ENCODE measurements at places on chromosomes 12 and 14.

DNA sequence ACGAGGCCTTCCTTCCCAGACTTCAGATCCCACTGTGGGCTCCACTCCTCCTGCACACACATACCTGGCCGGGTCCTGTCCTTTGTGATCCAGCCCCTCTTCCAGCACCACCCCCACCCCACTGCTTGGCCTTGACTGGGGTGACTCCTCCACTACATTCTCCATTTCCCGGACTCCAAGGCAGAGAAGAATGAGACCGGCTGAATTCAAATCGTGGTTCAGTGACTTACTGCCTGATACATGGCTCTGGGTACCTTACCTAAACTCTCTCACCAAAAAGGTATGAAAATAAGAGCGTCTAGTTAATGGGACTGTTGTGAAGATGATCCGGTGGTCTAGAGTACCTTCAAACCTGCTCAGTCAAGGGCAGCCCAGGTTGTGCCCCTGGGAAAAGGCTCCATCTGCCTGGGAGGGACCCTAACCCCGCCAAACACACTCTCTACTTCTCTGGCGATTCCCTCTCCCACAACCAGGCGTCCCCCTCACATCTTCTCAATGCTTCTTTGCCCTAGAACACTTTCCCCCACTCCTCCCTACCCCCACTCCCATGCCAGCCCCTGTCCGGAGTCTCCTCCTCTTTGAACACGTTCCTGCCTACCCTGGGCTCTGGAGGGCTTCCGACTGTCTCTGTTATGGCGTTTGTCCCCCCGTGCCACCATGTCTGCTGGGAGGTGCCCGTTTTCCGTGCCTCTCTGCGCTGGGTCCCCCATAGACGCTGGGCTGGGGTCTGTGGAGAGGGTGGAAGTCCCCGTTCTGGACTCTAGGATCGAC is 1.5 kb upstream of the ZBTB42 start:
- DNase-seq: no peak

DNA sequence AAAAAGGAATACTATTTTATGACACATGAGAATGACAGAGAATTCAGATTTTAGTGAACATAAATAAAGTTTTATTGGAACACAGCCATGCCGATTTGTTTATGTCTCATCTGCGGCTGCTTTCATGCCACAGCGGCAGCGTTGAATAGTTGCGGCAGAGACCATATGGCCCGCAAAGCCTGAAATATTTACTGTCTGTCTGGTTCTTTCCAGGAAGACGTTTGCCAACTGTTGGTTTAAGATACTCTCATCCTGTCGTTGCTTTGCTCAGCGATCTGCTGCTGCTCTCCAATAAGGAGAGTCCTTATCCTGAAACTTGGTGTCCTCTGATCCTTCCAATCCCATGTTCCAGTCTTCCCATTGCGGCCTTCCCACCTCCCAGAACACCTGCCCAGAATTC is 89.9 kb downstream of the SLC24A4 start:
- DNase-seq: no peak

GRCh38 chr12:88367231-88367630 is 213.0 kb downstream of the KITLG start:
- peak; percentile 53 for DNase-seq

- DNase-seq: no peak
Measured at GRCh38 chr12:109510196-109510595, 32.8 kb downstream of the UBE3B start.

DNA sequence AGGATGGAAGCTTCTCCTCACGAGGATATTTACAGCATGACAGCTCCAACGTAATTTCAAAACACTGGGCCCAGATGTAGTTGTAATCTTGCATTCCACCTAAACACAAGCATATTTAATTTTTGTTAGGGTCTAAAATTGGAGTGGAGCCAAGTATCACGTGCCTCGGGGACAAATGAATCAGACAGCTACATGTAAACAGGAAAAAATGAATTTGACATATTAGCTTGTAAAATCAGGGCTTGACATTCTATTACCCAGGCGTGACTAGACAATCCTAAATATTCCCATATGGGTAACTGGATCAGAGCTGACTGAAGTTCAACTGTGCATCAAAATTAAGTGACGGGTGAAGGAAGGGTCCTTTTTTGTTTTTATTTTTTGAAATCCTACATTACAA is 59.0 kb downstream of the MDM2 start:
- no peak for DNase-seq

DNA sequence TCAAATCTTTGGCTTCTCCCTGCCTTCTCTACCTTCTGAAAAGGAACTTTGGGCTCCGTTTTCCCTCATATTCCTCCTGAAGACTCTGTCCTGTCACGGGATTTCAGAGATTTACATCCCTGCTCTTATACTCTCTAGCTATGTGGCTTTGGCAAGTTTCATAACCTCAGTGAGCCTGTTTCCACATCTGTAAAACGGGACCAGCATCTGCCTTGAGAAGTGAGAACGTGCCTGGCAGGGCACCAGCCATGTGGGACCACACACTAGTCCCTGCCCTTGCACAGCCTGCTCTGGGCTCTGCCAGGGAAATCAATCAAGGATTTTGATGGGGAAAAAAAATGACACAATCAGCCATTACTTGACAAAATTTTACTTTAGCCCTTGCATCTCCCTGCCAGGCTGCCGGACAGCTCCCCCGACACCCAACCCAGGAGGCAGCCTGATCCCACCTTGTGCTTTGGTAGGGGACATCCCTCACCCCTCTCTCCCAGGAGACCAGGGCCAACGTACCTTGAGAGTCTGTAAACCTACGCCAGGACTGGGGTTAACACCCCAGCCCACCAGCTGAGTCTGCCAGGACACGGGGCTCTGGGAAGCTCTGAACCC is 8.5 kb downstream of the PHETA1 start:
- DNase-seq: no peak

DNA sequence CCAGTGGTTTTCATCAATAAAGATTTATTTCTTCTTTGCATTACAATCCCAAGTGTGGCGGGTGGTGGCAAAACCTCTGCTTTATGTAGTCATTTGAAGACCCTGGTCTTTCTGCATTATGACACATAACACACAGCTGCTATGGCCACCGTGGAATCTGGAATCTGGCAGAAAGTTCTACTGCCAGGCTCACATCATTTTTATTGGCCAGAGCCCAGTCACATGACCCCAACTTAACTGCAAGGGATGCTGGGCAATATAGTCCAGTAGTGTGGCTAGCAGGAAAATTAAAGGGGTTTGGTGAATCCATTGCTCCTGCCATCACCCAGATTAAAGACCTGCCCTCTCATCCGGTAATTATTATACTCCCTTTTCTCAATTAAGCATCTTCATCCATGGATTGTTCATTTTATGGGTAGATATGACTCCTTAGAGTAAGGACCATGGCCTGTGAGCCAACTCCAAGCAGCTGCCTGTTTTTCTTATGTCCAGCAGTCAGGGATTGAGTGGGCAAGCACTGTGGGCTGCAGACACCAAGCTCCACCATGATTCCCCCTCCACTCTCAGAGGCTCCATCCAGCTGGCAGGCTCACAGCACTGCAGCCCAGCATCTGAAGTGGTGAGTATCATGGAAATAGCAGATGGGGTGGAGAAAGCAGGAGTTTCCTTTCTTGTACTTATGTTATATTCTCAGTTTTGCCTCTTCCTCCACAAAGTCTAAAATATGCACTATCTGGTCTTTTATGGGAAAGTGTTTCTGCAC is 1030.7 kb downstream of the AACS start:
- DNase-seq: no peak

DNA sequence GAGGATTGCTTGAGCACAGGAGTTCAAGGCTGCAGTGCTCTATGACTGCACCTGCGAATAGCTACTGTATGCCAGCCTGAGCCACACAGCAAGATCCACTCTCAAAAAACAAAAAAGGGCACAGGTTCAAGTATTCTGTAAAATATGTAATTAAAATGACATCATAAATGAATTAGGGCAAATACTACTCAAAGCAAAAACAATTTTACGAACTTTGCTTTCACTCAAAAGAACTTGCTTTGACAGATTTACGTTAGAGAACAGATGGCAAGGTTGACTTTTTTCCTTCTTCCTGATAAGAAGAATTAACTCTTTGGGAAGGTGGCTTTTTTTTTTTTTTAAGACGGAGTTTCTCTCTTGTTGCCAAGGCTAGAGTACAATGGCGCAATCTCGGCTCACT is 44.0 kb upstream of the EAPP start:
- DNase-seq: no peak

GRCh38 chr12:97939156-97939555 is 476.6 kb downstream of the RMST start:
- no peak for DNase-seq

- DNase-seq: peak; percentile 72
Measured at GRCh38 chr12:59808317-59808910, 212.6 kb downstream of the SLC16A7 start.

DNA sequence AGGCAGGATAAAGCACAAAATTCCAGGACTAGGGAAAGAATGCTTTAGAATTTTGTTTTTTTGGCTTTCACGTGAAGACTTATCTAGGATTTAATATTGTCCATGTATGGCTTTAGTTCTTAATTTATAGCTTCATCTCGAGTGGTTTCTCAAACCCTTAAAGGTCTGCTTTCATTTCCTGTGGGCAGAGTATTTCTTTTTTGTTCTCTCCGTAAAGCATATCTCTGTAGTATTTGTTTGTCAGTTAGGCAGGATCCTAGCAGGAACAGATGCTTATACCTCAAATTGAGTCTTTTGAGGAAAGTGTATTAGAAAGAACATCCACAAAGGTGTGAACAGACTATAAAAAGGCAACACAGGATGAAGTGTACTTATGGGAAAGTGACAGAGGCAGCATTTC is 697.1 kb upstream of the SEL1L start:
- DNase-seq: no peak

- no peak for DNase-seq
Measured at GRCh38 chr12:75207338-75208083, 2.1 kb downstream of the KCNC2 start.

- peak; percentile 100 for DNase-seq
Measured at GRCh38 chr14:76977793-76978720, 50.5 kb downstream of the IRF2BPL start.

- DNase-seq: no peak
Measured at GRCh38 chr14:98692832-98693231, 579.2 kb downstream of the BCL11B start.

GRCh38 chr14:74973905-74974363 is 18.5 kb upstream of the PGF start:
- no peak for DNase-seq

DNA sequence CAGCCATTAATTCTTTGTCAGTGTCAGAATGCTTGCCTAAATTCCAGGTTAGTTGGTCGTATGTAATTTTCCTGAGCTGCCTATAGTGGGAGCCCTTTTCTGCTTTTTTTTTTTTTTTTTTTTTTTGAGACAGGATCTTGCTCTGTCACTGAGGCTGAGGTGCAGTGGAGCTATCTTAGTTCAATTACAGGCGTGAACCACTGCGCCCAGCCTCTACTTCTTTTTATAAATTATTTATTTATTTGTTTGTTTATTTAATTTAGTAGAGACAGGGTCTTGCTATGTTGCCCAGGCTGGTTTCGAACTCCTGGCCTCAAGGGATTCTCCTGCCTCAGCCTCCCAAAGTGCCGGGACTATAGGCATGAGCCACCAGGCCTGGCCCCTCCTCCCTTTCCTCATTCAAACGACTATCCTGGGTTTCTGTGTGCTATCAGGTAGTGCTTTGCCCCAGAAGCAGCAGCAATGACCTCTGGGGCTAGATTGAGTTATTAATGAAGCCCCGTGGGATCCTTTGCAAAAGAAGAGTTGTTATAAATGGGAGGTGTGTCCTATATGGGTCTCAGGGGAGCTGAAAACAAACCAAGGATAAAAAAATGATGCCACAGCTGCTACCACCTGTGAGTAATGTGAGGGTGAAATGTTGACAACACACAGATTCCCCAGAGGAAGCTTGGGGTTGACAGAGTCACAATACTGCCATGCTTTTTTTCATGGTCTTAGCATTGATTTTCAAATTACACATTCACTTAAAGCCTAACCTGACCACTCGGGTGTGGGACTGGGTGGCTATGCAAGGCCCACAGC is 34.6 kb upstream of the NFKBIA start:
- peak; percentile 38 for DNase-seq

GRCh38 chr14:105092171-105093037 is 27.2 kb upstream of the GPR132 start:
- DNase-seq: no peak

DNA sequence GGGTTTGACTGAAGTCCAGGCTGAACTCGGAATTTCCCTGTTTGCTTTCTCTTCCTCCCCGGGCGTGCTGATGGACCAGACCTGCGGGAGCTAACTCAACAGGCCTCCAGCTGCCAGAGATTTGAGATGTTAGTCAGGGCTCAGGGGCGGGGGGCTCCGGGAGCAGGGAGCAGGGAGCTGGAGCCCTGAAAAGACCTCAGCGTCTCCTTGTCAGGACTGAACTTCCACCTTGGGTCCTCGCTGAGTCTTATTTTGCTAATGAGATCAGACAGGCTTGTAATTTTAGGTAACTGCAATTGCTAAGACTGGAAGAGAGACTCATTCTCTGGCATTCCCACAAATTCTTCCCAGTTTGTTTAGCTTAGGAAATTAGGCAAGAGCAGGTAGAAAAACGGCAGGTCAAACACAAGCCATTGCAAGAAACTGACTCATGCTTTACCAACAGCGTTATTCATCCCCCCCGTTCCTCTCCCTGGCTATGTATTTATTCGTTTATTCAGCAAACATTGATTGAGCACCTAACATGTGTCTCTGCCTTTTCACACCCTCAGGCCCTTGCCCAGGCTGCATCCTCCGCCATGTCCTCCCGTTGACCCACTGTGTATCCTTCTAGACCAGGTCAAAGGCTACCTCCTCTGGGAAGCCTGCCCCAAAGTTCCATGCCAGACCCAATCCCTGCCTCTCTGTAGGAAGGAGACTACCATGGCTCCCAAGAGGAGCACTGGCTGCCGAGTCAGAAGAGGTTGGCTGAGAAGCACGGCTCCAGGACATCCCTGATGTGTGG is 80.4 kb upstream of the DIO3 start:
- DNase-seq: no peak

GRCh38 chr14:69291891-69292561 is 32.1 kb downstream of the GALNT16 start:
- no peak for DNase-seq

GRCh38 chr14:105527381-105527825 is 1.0 kb downstream of the TMEM121 start:
- DNase-seq: no peak

DNA sequence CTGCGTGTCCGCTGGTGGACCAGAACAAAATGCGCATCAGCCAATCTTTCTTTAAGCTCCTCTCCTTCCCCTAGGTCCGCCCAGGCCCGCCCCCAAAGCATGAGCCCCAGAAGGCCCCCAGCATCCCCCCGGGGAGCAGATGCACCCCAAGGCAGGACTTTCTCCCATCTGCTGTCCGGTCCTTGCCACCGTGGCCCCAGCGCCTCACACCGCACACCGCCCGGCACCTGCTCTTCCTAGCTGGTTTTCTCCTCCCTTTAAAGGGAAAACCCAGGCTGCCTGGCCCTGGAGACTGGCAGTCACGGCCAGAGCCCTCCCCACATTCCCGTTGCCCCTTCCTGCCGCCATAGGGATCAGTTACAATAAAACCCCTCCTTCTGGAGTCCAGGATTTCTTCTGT is 30.2 kb downstream of the RIMBP2 start:
- DNase-seq: no peak

DNA sequence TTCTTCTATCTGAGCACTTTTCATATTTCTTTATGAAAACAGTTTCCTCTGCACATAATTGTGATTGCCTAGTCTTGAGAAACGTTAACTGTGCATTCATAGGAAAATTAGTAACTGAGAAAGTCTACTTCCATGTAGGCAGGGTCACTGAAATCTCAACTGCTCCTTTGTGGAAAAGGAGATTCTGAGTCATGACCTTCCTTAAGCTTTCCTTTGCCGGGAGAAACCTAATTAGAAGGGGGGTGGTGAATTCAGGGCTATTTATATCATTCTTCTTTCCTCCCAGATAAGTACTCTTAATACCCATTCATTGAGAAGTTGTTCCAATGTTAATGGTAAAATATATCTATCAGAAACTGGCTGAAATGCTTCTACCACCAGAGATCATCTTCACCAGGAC is 751.0 kb upstream of the TMEM132C start:
- DNase-seq: no peak

All from suppressor macrophage treated with lipopolysaccharide for 1 hour (primary cell).